ENCODE measurements at places on chromosomes 4 and X. TPM values are rescaled to one million over a fixed set of nuclear protein-coding genes. Genes with fewer than 3 reads are reported as not detected.

Gene RHOXF2
- polyA plus RNA-seq: not detected

Gene ARMCX2
- 4.6 TPM for polyA plus RNA-seq

Gene KLF8
- polyA plus RNA-seq: 13.3 TPM

Gene OTC
- not detected for polyA plus RNA-seq

Gene NPY1R
- 0.37 TPM for polyA plus RNA-seq

Gene ENPEP
- polyA plus RNA-seq: 0.40 TPM

Gene CLDN22
- not detected for polyA plus RNA-seq

Gene WDR19
- 12.0 TPM for polyA plus RNA-seq

Gene ASB5
- polyA plus RNA-seq: 2.0 TPM

Gene ZDHHC15
- polyA plus RNA-seq: 0.43 TPM

Gene RGN
- polyA plus RNA-seq: 12.5 TPM

Gene ABLIM2
- 2.4 TPM for polyA plus RNA-seq

Gene PABPC5
- 0.58 TPM for polyA plus RNA-seq

Gene CXCL9
- 4.0 TPM for polyA plus RNA-seq

Gene HELT
- not detected for polyA plus RNA-seq

Data from stomach (tissue), 19 donors.